ENCODE measurements at places on chromosomes 12 and 14. TPM values are rescaled to one million over a fixed set of nuclear protein-coding genes. Genes with fewer than 3 reads are reported as not detected.

The GALNT9 gene
- not detected for total RNA-seq

The TSPAN11 gene
- total RNA-seq, result 1.3 TPM

The E2F7 gene
- 20.5 TPM for total RNA-seq

The OR4K15 gene
- not detected for total RNA-seq

The TMTC1 gene
- 0.40 TPM for total RNA-seq

The CSRP2 gene
- 67.1 TPM for total RNA-seq

The RD3L gene
- total RNA-seq, result not detected

The ABCC9 gene
- total RNA-seq, result 0.23 TPM

The KRT77 gene
- not detected for total RNA-seq

The TBPL2 gene
- total RNA-seq, result not detected

The RAB5B gene
- 50.1 TPM for total RNA-seq

The OTOGL gene
- total RNA-seq, result not detected

The CCDC175 gene
- not detected for total RNA-seq

The KERA gene
- not detected for total RNA-seq

The CINP gene
- total RNA-seq, result 43.5 TPM

The FIGNL2 gene
- total RNA-seq, result 3.7 TPM

The CPNE6 gene
- not detected for total RNA-seq

The PTGDR gene
- not detected for total RNA-seq

The TAS2R42 gene
- total RNA-seq, result not detected

The PPP1R1A gene
- 11.1 TPM for total RNA-seq

The MYRFL gene
- 0.07 TPM for total RNA-seq

The PRH1 gene
- total RNA-seq, result 4.3 TPM

The GPR162 gene
- total RNA-seq, result 1.2 TPM

The SERPINA4 gene
- not detected for total RNA-seq

The B4GALNT3 gene
- total RNA-seq, result 7.1 TPM

The BHLHE41 gene
- total RNA-seq, result 1.3 TPM

The GLT1D1 gene
- total RNA-seq, result 0.46 TPM

The SDS gene
- total RNA-seq, result not detected

The POTEM gene
- total RNA-seq, result not detected

The IGFBP6 gene
- total RNA-seq, result 102 TPM

The ERP27 gene
- total RNA-seq, result 1.4 TPM

The IL23A gene
- total RNA-seq, result 26.1 TPM

The COQ10A gene
- total RNA-seq, result 10.9 TPM

The DACT1 gene
- 3.4 TPM for total RNA-seq

The HSPA2 gene
- total RNA-seq, result 25.6 TPM

The CCDC38 gene
- total RNA-seq, result not detected

The RNASE7 gene
- 0.86 TPM for total RNA-seq

The CLECL1 gene
- total RNA-seq, result not detected

Data from epithelial cell of proximal tubule (primary cell).